ENCODE measurements at places on chromosomes 4 and X.

GRCh38 chr4:174461466-174462106, 60.7 kb downstream of the HPGD start:
- DNase-seq = no peak

DNA sequence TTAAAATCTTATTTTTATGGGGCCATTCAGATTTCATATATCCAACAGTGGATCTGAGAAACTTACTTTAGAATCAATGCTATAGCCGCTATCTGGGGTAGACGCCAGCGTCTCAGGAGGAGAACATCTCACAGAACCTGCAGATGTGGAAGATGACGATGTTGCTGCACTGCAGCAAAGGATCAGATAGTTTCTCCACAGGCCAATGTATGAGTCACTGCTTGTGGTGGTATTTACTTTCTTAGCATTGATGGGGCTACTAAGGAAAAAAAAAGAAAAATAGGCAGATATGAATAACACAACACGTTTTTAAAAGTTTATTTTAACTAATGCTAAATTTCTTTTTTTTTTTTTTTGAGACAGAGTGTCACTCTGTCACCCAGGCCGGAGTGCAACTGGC, 85.9 kb downstream of the ZAR1 start:
- no peak for DNase-seq

GRCh38 chr4:168621806-168622589, 125.1 kb downstream of the PALLD start:
- no peak for DNase-seq

GRCh38 chr4:87521757-87522374, 7.3 kb downstream of the SPARCL1 start:
- DNase-seq = no peak

GRCh38 chr4:78033861-78034260, 23.3 kb upstream of the FRAS1 start:
- DNase-seq = no peak

DNA sequence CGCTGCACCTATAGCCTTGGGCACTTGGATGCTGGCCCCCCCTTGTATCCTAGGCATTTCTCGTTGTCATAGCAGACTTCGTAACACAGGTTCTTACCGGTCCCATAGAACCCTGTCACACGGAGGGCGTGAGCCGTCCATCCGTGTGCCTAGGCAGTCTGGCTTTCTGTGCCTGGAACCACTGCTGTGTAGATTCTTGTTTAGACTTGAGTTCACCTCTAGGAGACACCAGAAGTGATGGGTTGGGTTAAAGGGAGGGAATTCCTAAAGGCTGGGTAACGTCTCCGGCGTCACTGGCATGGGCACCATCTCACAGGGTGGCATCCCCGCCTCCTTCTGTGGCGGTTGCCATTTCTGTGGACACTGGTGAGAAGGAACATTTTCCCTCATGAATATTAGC, 13.5 kb upstream of the NKX1-1 start:
- no peak for DNase-seq
